Activated naive CD8-positive, alpha-beta T cell treated with anti-CD3 and anti-CD28 coated beads, Interleukin-2, amount 50 U/mL, for 16 hours (primary cell): ENCODE measurements at places on chromosomes 2 and 18.

DNA sequence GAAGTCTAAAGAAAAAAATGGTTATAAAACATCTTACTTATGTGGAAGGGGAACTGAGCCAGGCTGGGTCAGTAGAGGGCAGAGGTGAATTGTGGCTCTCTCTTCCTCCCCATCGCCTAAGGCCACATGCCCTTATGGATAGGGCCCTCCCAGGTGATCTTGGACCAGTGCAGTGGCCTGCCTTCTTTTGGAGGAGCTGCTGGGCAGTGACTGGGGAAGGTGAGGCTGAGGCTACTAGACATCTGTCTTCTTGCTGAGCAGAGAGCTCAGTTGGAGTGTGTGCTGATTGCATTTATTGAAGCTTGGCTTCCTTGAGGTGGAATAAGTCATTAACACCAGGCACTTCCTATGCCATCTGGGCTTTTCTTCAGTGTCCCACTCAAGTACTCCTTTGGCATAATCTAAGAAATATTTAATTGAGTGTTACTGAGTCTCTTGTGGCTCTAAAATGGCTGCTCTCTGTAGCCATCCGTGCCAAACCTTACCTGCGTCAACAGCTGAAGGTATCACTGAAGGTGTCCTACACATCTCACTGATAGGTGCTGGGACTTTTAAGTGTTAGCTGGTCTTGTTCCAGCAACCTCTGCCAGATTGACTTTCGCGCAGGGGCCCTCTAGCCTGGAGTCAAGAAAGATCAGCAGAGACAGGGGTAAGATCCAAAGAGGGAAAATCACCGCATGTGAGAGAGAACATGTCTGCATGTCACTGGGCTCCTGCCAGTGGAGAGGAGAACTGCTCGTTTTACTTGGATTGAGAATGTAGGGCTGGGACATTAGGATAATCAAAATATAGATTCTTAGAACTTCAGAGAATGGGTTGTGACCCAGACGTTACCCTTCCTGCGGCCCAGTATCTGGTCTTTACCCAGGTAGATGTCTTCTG lies 256.1 kb downstream of the LTBP1 start:
- DNase-seq, result no peak

GRCh38 chr2:176575237-176575744 lies 306.0 kb downstream of the MTX2 start:
- DNase-seq, result no peak

GRCh38 chr2:177604271-177605065 lies 211.9 kb downstream of the AGPS start:
- DNase-seq, result no peak

- DNase-seq, result no peak
Measured at GRCh38 chr2:31197669-31198068, 19.6 kb downstream of the CAPN14 start.

- DNase-seq, result no peak
Measured at GRCh38 chr2:159960414-159960813, 102.0 kb downstream of the PLA2R1 start.

GRCh38 chr2:238995634-238996033 lies 147.7 kb downstream of the TWIST2 start:
- no peak for DNase-seq

DNA sequence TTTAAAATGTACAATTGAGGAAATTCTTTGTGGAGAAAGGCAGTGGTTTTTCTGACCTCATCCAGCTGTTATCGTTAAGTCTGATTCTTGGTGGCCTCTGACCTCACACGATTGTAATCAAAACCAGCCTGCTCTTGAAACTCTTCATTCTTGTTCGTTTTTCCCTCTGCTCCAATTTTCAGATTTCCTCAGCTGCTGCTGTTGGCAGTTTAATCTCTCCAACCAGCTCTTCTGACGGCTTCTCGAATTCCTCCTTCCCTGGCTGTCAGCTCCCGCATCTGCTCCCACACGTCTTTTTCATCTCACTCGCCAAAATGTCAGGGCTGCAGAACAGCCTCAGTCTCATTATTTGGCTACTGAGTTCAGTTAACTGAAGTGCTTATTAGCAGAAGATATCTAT lies 136.1 kb downstream of the DCDC2C start:
- DNase-seq, result no peak

- no peak for DNase-seq
Measured at GRCh38 chr2:46392561-46393346, 86.6 kb upstream of the TMEM247 start.

DNA sequence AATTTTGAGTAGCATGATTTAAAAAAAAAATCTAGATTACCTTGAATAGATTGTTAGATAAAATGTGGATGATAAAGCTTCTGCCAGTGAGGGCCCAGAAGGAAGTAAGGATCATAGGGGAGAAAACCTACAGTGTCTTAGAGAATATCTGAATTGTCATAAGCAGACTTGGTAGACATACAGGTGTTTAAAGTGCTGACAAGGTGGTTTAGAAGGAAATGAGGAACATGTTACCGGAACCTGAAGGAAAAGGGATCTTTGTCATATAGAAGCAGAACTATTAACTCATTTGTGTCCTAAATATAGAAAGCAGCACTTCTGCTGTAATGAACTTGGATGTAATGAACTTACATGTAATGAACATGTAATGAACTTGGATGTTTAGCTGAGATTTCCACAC lies 94.9 kb upstream of the TTC27 start:
- no peak for DNase-seq

DNA sequence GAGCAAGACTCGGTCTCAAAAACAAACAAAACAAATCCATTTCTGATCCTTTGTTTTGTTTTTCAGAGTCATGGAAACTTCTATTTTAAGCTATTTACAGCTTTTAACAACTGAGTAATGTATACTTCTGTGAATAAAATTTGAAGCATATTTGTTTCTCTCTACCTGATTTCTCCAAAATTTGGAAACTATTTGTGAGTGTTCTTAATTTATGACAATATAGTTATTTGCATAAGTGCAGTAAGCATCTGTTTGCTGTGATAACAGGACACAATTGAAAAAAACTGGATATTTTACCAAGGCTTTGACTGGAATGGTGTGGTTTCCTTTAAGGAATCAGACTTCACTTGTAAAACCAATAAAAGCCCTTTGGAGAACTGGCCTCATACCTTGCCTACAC lies 53.3 kb upstream of the GULP1 start:
- DNase-seq, result no peak

GRCh38 chr18:62420513-62421209 lies 95.6 kb downstream of the TNFRSF11A start:
- DNase-seq, result peak; percentile 57

DNA sequence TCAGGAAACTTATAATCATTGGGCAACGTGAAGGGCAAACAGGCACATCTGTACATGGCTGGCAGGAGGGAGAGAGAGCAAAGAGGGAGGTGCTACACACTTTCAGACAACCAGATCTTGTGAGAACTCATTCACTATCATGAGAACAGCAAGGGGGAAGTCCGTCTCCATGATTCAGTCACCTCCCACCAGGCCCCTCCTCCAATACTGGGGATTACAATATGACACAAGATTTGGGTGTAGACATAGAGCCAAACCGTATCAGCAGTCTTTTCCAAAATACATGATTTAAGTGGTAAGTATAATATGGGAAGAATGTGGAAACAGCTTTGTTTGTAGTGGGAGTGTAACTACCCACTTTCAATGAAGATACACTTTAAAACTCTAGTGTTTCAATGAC lies 65.0 kb downstream of the EPB41L5 start:
- no peak for DNase-seq

DNA sequence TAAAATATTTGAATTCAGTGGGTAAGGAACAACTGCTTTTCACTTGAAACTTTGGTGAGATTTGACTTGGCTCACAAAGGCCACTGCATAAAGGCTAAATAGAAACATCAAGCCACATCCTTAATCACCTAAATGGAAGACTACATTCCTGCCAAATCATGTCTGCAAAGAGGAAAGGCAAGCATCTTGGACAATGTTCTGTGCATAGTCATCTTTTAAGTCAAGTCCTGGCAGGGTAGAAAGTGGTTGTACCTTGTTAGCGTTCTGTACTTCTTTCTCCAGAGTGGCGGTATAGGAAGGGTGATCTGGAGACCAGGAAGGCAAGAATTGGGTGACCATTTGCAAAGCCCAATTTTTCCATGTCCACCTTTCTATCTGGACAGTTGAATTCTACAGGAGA lies 121.4 kb upstream of the SLC14A2 start:
- DNase-seq, result no peak

GRCh38 chr2:73839653-73840411 lies 11.1 kb downstream of the STAMBP start:
- no peak for DNase-seq

GRCh38 chr2:158138255-158138654 lies 36.6 kb downstream of the UPP2 start:
- DNase-seq, result no peak

- DNase-seq, result no peak
Measured at GRCh38 chr18:64017870-64018269, 48.0 kb downstream of the SERPINB8 start.

DNA sequence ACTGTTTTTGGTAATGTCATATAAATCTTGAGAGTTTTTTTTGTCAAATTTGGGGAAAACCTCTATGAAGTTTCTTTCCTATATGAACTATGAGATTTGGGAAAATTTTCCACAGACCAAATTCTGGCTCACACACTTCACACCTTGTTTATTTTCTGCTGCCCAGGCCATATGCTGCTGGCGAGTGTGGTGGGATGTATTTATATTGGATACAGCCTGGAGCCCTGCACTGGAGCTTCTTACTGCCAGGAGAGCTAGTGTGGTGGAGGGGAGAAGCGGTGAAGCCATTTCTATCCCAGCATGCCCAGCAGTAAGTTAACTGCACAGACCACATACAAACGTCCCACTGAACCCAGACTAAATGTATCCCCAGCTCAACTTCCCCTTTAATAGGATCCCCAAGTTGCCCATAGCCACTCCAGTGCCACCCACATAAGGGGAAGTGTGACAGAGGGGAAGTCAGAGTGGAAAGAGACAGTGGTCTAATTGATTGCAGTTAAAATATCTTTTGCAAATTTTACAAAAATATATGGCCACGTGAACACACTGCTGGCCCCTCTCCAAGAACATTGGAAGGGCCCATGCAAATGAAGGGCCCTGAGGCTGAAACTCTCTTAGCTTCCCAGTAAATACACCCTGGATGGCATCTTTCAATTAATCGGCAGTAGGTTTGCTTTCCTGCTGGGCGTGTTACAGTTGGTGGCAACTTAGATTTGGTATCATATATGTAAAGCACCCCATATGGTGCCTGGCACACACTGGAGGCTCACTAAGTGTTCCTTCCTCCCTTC lies 146.6 kb upstream of the ITGA6 start:
- DNase-seq, result no peak

- DNase-seq, result no peak
Measured at GRCh38 chr2:227783404-227784138, 30.1 kb upstream of the CCL20 start.

DNA sequence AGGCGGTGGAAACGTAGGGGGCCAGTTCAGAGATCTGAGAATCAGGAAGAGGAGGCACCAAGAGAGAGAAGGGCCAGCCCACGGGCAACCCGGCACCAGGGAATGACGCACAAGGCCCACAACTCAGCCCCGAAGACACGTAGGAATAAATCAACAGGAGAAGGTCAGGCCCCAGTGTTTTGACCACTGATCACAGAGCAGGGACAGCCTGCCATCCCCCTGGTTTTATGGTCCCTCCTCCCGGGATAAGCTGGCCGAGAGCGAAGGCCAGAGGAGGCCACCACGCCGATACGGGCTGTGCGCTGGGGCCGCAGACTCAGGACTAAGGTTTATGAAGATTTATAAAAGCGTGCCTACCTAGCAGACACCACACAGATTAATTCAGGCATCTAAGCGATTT lies 341.4 kb downstream of the ZNF516 start:
- DNase-seq, result no peak

DNA sequence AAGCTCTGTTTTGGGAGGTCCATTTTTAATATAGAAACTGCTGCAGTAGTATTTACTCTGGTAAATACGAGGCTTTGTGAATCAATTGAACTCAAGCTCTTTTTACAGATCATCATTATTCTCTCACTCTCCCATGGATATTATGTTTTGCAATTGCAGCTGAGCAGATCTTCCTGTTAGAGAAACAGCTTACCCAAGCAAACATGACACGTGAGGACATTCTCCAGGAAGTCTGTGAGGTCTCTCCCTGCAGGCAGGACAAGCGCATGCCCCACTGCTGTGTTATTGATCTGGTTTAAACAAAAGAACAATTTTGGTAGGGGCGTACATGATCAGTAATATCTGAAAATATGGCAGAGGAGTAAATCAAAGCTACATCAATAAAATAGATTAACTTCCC lies 72.1 kb downstream of the COL6A3 start:
- no peak for DNase-seq

DNA sequence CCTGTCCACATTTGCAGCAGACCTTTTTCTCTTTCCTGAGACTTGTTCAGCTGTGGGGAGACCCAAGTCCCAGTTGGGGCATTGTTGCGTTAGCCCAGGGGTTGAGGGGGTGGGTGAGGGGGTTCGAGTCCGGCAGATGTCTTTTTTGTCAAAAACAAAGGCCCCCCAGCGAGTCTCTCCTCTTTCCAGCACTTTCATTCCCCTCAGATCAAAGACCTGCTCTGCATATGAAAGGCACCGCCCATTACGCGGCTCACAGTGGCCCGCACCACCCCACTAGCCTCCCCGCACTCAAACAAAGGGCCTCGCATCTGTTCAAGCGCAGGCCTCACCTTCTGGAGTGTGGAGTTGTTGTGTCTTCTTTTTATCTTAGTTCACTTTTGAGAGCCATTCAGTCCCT lies 25.2 kb downstream of the TRABD2A start:
- DNase-seq, result no peak

DNA sequence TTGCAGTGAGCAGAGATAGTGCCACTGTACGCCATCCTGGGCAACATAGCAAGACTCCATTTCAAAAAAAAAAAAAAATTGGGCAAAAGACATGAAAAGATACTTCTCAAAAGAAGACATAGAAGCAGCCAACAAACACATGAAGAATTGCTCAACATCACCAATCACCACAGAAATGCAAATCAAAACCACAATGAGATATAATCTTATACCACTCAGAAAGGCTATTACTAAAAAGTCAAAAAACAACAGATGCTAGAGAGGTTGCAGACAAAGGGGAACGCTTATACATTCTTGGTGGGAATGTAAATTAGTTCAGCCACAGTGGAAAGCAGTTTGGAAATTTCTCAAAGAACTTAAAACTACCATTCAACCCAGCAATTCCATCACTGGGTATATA lies 43.1 kb upstream of the CHAC2 start:
- DNase-seq, result no peak
